Suprapubic skin (tissue), 4 donors: ENCODE measurements at places on chromosomes 2 and 18.

- DNase-seq, result no peak
These were observed 128.4 kb downstream of the TTC27 start for GRCh38 chr2:32756074-32756727.

DNA sequence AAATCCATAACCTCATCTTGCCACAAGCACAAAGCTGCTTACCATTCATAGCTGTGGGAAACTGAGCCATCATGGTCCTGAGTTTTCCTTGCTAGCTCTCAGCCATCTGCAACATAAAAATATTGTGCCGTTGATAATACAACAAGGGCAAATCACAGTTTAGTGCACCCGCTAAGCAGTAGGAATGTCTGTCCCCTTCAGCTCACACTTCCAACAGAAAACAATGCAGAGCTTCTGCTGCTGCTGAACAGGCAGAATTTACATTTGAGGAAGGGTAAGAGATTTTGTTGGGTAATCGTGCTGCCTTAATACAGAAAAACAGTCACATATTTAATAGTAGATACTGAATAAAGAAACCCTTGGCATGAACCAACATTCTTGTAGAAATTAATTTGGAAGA, 32.3 kb downstream of the ITSN2 start:
- no peak for DNase-seq

DNA sequence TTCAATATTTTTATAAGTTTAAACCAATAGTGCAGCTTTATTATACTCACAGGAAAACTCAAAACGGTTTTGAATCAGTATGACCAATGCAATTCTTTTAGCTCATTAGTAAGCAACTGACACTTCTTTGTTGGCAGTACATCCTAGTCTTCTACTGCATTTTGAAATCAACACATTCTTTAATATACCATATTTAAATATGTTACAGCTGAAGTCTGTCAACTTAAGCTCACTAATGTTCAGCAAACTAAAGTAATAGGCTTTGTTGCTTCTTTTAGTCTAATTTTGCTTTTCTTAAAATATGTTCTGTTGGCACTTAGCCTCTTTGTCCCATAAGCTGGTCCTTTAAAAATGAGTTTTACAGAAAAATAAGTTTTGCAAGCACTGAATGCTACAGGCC, 55.4 kb upstream of the CCBE1 start:
- no peak for DNase-seq

DNA sequence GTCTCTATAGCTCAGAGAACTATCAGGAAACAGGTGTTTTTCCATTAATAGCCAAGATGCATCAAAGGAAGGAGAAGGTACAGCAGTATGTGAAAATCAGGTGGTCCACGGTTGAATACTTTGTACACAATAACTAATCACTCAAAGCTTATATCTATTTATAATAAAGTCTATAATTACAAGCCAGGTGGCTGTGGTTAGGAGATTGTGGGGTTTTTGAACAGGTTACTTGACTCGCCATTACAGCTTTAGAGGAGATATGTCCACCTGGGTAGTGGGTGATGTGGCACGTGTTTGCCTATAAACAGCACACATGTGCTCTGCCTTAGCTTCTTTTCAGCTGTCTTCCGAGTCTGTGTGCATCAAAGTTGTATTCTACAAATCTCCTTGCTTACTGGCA, 892.2 kb upstream of the ZEB2 start:
- no peak for DNase-seq

GRCh38 chr2:10873171-10873570, 38.6 kb upstream of the KCNF1 start:
- DNase-seq, result no peak

DNA sequence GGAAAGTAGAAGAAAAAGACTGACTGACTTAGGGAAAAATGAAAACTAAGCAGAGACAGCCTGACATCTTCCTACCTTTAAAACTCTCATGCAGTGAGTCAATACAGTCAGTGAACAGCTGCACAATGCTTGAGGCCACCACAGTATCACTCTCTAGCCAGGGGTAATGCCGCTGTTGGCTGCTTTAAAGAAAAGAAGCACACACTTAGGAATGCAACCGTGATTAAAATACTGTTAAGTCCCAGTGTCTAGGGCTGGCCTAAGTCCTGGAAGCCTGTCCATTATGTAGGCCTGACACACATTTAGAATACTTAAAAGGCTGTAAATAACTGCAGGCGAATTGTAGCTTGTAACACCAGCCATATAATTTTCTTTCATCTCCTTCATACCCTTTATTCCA, 50.7 kb downstream of the SIGLEC15 start:
- no peak for DNase-seq

DNA sequence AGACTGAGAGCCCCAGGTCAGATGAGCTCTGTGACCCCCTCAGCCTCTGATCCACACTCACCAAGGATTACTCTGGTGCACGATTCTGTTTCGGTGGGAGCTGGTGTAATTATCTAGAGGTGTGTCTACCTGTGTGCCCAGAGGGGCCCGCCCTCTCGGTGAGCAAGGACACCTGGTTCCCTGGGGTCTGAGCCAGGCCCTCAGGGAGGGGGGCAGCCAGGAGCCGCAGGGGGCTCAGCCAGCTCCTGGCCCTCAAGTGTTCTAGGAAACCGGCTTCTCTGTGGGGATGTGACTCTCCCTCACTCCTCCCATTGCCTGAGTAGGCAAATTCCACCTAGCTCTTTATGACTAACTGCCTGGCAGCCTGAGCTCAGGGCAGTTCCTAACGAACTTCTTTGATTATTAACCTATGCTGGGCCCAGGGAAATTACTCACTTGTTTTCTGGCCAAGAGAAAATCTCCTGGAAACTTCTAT, 17.4 kb downstream of the AGAP1 start:
- no peak for DNase-seq

GRCh38 chr2:211455216-211455841, 898.9 kb downstream of the CPS1 start:
- no peak for DNase-seq

DNA sequence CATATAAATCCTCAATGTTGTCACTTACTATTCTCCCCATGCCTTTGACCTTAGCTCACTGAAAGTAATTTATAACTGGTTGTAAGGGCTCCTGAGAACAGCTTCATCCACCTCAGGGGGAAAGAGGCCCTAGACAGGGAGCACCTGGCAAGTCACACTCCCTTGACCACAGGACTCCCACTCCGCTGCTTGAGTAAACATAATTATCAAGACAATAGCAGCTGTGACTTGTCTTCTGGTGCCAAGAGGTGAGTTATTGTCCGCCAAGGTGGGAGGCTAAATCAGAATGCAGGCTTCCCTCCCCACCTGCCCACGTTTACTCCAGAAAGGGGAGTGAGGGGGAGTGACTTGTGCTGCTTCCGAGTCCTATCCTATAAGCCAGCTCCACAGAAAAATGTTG, 230.6 kb upstream of the LRATD1 start:
- no peak for DNase-seq

DNA sequence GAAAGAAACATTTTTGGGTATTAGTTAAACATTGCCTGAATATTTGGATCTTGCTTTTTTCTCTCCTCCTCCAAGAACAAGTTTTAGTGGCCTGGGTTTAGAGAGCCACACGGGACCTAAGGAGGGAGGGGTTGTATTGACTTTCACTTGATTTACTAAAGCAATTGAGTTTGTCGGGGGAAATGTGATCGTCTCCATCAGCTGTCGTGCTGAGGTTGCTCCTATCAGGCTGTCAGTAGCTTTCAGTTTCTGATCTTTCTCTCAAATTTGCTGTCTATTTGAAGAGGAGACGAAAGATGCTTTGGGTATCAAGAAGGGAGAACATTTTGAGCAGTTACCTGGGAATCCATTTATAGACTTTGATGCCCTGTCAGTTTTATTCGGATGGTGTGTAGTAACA, 106.0 kb downstream of the SETBP1 start:
- no peak for DNase-seq

GRCh38 chr2:16475986-16476567, 189.6 kb downstream of the CYRIA start:
- DNase-seq, result no peak
